Activated T-cell treated with anti-CD3 and anti-CD28 coated beads, Interleukin-2, amount 50 U/mL, for 72 hours (primary cell): ENCODE measurements at places on chromosomes 12 and 14.
A peak's percentile ranks its signal among the peaks of the same experiment; 100 is the strongest.

DNA sequence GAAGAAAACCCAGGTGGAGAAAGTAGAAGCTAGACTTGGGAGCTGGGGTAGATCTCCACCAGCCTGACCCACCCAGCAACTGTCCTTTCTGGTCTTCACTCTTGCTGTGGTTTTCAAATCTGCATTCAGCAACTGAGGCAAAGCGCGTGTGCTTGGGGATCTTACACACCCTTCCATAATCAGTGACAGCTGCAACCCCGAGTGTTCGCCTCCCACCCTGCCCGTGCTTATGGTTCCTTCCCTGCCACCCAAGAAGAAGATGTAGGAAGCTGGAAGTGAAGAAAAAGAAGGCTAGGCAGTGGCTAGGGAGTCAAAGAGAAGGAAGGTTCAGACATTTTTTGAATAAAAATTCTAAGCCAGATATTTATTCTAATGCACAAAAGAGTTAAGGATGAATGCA, 162.6 kb upstream of the CCND2 start:
- no peak for DNase-seq

- no peak for DNase-seq
Measured at GRCh38 chr14:27056586-27056985, 458.8 kb upstream of the NOVA1 start.

DNA sequence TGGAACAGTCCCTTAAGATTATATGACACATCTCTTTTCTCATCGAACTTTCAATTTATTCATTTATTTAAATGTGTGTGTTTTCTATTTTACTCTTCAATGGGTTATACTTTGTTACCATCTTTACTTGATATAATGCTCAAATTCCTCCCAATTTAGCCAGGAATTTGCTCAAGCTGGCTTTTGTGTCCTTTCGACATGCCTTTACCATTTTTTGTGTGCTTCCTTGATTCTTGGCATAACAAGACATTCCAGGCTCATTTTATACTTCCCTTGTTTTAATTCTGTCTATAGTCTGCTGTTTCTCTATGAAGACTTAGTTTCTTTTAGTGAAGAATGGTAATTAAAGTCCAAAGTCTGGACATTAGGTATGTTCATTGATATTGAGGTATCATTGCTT, 315.8 kb downstream of the AEBP2 start:
- no peak for DNase-seq

DNA sequence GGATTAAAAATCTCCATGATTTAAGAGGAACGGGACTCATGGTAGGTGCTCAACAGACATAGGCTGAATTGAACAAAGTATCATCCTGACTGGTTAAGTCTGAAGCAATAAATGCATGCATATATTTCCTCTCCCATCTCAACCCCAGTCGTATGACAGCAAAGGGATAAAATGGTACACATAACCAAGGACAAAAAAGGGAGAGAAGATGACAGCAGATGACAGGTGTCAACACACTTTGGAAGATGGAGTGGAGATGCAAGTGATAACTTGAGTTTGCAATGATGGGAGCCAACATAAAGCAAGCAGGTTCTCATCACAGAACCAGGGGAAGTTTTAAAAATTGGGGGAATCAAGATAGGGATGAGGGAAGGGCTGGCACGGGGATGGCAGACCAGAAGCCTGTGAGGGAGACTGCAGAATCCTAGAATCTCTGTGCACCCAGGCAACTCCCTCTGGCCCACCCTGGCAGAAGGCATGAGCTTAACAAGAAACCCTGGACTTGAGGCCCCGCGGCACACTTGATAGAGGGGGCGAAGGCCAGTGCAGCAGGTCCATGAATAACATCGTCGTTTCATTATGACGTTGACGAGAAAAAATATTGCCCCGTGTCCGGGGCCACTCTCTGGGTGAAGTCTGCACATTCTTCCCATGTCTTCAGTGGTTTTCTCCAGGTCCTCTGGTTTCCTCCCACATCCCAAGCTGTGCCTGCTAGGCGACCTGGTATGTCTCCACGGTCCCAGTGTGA, 5.0 kb downstream of the C1RL start:
- no peak for DNase-seq

DNA sequence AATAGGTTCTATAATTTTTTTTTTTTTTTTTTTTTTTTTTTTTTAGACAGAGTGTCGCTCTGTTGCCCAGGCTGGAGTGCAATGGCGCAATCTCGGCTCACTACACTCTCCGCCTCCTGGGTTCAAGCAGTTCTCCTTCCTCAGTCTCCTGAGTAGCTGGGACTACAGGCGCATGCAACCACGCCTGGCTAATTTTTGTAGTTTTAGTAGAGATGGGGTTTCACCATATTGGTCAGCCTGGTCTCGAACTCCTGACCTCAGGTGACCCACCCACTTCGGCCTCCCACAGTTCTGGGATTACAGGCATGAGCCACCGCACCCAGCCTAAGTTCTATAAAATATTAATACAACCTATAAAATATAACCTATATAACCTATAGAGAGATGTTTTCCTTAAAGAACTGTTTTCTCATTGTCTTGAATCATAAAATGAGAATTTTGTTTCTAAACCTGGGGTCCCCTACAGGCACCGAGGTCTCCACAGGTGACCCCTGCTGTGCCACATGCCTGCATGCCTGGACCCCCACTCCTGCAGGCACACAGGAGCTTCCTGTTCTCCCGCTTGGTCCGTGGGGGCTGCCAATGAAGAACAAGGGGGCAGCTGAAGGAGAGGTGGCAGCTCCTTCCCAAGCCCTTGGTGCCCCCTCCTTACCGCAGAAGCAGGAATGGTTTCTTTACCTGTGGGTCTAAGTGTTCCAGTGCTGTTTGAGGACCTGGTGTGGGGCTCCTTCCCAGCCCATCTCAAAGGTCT, 70.9 kb upstream of the ZFP36L1 start:
- no peak for DNase-seq

DNA sequence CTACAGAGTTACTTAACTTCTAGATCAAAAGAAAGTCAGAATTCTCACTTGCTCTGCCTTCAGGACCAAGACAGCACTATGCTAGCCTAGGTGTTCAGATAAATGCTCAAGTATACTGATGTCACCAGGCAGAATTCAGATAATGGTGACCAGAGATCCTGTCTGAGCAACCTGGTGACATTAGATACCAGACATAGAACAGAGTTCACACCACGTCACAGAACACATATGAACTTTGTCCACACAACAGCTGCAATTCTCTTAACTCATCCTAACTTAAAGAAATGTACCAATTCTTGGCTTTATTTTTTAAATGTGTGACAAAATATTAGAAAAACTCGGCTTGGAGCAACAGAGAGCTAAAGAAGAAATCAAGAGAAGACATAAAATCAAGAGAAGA, 58.1 kb downstream of the GCH1 start:
- DNase-seq, result no peak

DNA sequence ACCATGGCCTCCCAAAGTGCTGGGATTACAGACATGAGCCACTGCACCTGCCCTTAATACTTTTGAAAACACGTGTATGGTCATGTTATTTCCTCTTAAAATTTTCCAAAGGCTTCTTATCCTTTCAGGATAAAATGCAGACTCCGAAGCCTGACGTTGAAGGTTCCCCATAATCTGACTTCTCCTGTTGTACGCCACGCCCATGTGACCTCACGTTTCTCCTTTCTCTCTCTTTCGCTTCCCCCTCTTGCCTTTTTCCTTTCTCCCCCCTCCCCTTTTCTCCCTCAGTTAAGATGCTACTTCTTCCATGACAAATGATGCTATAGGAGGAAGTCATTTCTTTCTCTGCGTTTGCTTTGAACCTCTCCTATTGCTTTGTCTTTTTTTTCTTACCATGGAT, 266.0 kb downstream of the FBXL14 start:
- DNase-seq, result no peak

GRCh38 chr12:122318607-122319605, 52.6 kb upstream of the VPS33A start:
- DNase-seq, result no peak

DNA sequence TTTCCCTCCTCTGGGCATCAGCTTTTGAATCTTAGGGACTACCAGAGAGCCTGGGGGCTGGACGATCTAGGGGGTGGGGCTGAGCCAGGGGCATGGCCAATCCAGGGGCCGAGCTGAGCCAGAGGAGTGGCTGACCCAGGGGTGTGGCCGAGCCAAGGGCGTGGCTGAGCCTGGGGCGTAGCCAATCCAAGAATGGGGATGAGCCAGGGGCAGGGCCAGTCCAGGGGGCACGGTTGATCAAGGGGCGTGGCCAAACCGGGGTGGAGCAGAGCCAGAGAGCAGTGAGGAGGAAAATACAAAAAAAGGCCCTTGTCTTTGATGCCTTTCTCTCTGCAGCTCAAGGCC, 219.3 kb upstream of the NOS1 start:
- DNase-seq, result no peak

GRCh38 chr12:2251526-2252209, 198.9 kb downstream of the CACNA1C start:
- DNase-seq, result no peak

GRCh38 chr12:6135071-6135470, 10.6 kb upstream of the VWF start:
- no peak for DNase-seq

GRCh38 chr14:96052541-96053247, 13.5 kb downstream of the C14orf132 start:
- DNase-seq, result no peak

- no peak for DNase-seq
Measured at GRCh38 chr12:102593134-102593533, 112.8 kb upstream of the IGF1 start.

GRCh38 chr14:100246809-100247428, 8.0 kb downstream of the YY1 start:
- no peak for DNase-seq

DNA sequence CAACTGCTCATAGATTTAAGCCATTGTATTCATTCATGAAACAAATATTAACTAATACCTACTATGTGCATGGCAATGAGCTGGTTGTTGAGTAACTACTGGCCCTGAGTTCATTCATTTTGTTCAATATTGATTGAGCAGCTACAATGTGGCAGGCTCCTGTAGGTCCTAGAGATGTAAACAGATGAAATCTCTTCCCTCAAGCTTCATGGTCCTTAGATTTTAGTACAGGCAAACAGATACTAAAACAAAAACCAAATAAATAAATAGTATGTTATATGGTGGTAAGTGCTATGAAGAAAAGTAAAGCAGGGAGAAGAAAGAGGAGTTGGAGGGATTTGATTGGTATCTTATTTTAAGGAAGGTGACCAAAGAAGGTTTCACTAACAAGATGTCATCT, 77.8 kb downstream of the RERG start:
- no peak for DNase-seq

DNA sequence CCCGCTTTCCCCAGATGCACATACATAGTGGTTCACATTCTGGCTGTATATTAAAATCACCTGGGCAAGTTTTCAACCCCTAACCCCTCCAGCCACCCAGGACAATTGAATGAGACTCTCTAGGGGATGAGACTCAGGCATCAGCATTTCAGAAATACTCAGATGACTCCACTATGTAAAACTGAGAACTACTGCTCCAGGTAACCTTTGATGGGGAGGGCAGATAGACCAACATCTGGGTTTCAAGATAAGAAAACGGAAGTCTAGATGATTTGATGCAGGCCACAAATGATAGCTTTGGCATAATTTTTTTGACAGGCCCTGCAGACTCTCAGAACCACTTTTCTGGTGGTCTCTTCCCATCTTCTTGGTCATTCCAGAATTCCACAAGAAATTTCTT, 341.1 kb downstream of the EMP1 start:
- peak; percentile 11 for DNase-seq

DNA sequence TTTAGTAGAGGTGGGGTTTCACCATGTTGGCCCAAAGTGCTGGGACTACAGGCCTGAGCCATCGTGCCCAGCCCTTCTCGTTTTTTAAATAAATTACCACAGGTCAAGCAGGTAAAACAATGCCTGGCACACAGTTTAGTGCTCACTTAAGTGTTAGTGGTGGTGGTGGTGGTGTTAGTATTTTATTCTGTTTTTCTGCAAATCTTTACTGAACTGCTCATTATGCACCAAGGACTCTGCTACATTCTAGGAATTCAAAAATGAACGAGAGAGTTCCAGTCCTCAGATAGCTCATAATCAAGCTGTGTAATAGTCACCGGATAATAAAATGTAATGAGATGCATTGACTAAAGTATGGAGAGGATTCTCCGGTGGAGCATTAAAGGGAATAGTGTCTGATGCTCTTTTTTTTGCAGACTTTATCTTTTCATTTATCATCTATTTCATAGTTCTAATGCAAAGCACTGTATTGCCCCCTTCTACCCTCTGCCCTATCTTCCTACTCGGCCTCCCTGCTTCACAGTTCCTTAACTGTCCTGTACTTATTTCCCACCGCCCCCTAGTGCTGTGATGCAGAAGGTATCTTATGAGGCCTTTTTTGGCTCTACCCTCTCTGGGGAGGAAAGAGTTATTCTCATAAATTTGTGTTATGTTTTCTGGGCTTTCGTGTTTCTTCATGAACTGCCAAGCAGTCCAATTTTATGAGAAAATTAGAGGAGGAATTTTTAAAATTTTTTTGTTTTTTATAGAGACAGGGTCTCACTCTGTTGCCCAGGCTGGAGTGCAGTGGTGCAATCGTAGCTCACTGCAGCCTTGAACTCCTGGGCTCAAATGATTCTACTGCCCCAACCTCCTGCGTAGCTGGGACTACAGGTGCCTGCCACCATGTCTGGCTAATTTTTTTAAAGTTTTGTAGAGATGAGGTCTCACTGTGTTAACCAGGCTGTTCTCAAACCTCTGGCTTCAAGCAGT, 1.0 kb downstream of the ITFG2 start:
- peak; percentile 72 for DNase-seq

DNA sequence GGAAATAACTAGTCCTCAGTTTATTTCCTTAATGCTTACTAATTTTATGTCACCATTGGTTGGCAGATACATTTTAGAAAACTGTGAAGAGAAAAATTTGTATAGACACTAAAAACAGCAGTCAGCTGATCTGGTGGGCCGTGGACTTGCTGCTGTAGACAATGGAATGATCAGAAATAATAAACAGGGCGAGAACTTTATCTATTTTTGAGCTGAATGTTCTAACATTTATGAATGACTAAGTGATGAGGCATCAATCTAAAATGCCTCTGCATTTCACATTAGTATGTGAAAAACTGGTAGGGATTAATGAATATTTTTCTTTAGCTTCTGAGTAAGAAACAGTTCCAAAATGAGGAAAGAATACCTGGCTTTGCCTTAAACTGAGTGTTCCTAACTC, 24.8 kb upstream of the PKP2 start:
- DNase-seq, result no peak

GRCh38 chr14:98198385-98198784, 1073.6 kb downstream of the BCL11B start:
- peak; percentile 58 for DNase-seq

DNA sequence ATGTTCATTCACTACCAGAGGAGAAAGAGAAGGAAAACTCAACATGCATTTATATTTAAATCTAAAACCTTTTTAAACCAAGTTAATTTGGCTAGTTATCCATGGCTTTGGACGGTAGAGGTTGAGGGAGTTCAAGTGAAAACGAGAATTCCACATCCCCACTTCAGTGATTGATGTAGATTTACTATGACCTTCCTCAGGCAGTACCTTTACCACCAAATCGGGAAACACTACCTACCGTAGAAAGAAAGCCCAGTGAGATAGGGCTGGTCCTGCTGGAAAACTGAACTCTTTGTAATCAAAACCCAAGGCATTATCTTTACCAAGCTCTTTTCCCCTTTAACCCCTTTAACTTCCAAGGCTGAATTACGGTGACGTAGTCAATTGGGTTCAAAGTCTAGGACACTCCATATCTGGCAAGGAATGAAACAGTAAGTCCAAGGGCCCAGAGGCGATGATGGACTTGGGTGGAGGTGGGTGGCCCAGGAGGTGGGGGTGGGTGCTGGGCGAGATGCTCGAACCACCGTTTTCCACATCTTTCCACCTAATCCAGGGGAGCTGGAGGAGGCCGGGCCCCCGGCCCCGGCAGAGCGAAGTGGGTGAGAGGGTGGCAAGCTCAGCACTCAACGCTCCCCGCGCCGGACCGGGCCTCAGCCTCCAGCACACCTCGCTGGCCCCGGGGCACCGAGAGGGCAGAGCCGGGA, 618 bp downstream of the SEC23A start:
- no peak for DNase-seq
